NCI-H2171 (cell line): ENCODE measurements at places on chromosomes 6 and 20.
A peak's percentile ranks its signal among the peaks of the same experiment; 100 is the strongest.

- DNase-seq: no peak
Observed at GRCh38 chr6:169140986-169141495, 112.6 kb downstream of the THBS2 start.

GRCh38 chr20:46897328-46897880 is 2.8 kb downstream of the EYA2 start:
- no peak for DNase-seq

DNA sequence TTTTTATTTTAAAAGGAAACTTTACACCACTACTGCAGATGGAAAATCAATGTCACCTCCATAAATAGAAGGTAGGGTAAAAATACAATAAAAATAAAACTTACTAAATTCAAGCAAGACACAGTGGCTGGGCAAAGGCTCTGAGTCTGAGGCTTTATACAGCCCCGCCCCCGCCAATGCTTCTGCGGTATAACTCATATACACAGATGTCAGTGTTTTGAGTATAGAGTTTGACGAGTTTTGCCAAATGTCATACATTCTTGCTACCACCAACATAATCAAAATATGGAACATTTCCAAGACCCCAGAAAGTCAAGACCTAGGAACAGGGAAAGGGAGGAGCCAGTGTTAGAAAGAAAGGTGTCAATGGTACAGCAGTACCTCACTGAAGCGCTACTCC is 12.8 kb downstream of the NFATC2 start:
- no peak for DNase-seq

- no peak for DNase-seq
Observed at GRCh38 chr20:52889225-52889624, 82.9 kb upstream of the TSHZ2 start.

- DNase-seq: no peak
Observed at GRCh38 chr20:49766979-49767521, 45.6 kb upstream of the SLC9A8 start.

DNA sequence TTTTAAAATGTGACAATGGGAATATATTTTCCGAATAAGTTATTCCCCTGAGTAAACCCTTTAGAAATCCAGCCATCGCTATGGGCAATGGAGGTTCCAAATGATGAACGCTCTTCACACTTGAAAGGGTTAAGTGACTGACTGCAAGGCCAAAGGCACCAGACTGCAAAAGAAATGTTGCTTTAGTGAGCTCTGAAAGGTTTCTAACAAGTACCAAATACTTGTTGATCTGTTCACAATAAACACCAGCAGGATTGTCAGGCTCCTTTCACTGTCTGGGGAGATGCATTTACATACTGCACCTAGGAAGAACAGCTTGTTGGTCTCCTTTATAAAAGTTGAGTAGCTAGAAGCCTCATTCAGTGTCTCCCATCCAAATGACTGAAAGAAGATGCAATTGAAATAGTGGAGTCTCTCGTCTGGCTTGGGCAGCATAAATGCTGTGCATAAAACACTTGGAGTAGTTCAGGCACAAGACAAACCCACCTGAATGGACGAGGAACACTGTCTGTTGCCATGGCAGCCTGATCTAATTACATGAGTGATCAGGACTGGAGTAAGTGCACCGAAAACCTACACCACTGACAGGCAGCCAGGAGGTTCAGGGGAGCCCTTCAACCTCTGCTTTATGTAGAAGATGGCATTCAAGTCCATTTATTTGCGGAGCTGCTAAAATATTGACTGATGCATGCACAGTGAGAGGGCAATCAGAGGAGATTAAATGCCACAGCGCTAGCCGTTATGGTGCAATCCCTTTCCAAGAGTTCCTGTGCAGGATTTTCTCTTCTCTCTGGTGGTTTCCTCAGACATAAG is 2.9 kb downstream of the ATXN1 start:
- no peak for DNase-seq

GRCh38 chr6:15513131-15513771 is 149.6 kb downstream of the DTNBP1 start:
- no peak for DNase-seq

DNA sequence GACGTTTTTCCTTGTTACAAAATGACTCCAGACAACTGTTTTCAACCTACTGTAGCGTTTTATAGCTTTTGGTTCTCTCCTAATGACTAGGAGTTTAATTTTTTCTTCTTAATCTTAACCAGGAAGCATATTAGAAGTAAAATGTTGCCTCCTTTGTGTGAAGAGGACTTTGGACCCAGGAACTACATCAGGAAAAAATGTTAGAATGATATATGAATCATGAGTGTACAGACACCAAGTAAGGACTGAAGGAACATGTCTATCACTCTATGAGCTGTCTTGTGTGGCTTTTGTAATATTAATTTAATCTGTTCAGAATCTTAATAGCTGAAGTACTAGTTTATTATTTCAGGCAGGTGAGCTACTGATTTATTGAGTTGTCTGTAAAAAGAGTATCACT is 71.0 kb upstream of the MARCKS start:
- no peak for DNase-seq

- no peak for DNase-seq
Observed at GRCh38 chr6:36544228-36544627, 3.1 kb downstream of the STK38 start.

GRCh38 chr6:146887447-146888077 is 288.8 kb downstream of the ADGB start:
- DNase-seq: no peak

GRCh38 chr6:15260099-15260821 is 14.4 kb downstream of the JARID2 start:
- no peak for DNase-seq

DNA sequence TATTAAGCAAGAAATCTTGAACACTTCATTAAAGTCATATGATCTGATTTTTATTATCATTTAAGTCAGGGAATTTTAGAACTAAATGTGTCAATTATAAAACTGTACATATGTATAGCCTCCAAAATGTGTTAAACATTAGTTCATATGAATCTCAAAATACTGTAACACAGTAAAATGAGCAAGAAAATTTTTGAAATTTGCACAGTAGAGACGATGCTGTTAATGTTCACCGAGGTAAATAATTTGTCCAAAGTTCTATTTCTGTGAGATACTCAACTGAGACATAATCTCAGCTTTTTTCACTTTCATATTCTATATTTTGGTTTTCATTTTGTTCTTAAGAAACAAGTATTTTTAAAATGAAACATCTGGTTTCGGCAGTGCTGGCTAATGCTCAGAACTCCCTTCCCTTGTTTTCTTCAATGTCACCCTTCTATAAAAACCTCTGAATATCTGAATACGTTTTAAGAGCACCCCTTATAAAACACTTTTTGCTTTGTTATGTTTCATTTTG is 353.1 kb downstream of the LAMA2 start:
- no peak for DNase-seq

- no peak for DNase-seq
Observed at GRCh38 chr6:15430931-15431405, 185.1 kb downstream of the JARID2 start.

- DNase-seq: peak; percentile 11
Observed at GRCh38 chr6:37485291-37485702, 14.4 kb downstream of the CCDC167 start.

GRCh38 chr6:36743538-36744303 is 46.1 kb downstream of the RAB44 start:
- DNase-seq: no peak

- peak; percentile 15 for DNase-seq
Observed at GRCh38 chr20:1500496-1500895, 9.3 kb upstream of the SIRPB2 start.

DNA sequence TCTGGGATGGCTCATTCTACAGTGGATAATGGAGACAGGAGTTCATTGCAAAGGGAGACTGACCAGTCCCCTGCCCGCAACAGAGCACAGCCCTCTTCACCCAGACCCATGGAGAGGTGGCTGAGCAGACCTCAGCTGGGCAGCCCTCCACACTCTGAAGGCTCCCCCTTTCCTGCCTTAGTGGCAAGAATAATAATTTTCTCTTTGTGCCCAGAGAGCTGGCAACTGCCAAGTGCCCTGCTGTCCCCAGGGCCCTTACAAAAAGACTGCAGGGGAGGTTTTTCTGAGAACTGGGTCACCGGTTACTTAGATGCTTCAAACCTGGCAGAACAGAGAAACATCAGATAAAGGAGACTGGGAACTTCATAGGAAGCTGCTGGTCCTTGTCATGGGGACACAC is 35.4 kb upstream of the ZNFX1 start:
- DNase-seq: no peak

DNA sequence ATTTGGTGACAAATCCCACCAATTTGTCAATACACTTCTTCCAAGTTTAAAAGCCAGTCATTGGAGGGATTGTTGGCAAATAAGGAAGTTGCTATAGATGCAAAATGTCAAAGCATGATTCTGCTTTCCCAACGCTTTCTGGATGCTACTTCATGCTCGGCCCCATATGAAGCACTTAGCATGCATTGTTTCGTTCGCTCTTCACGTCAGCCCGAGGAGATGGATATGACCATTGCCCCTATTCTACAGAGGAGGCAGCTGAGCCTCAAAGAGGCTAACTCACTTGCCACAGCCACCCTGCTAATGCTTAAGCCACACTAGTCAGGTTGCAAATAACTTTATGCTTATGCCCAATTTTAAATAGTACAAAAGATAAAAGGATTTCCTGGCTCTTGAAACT is 2.8 kb upstream of the NXT1 start:
- DNase-seq: no peak

DNA sequence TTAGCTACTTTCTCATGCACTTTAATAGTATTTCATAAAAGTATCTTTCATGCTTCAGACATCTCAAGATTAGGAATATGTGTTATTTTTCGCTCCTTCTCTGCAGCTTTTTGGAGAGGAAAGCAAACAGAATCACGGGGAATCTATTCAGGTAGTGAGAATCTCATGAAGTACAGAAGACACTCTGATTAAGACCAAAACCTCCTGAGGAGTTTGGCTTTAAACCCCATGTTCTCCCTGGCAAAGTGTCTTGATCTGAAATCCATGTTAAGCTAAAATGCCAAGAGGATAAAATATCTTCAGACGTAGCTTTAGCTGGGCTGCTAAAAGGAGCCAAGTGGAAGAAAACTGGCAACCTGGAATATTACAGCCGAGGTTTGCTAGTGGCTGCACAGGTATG is 149.3 kb downstream of the LRRC1 start:
- DNase-seq: no peak

DNA sequence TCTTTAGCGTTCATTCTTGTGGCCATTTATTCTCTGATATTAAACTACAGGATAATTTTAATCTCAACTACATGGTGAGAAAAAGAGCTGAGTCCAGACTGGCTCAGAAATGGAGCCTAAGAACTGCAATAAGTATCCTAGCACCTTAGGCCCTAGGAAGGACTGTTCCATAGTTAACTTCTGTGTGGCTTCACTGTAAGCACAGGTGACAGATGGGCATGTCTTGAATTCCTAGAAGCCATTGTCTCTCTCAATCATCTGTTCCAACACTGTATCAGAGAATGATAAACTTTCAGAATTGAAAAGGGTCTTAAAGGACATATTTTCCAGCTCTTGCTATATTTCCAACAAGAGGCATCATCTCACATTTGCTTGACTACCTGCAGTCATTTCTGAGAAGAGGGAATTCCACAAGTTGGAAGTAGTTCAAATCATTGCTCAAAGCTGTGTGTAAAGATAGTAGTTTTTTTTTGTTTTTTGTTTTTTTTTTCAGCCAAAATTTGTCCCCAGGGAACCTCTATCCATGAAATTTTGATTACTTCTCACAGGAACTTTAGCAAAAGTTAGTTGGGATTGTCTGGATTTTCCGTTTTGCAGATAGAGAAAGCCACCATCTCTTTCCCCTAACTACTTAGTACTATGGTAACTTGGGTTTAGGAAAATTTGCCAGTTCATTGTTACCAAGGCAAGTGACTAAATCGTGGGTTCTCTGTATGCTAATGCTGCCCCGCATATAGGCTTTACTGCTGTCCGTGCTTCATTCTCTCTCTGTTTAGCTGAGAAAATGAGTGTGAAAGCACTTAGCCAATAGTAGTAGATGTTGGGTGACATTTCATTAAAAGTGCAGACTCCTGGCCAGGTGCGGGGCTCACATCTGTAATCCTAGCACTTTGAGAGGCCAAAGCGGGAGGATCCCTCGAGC is 47.2 kb downstream of the KCNS1 start:
- DNase-seq: no peak

GRCh38 chr6:126955621-126956020 is 162.8 kb upstream of the RSPO3 start:
- no peak for DNase-seq

- no peak for DNase-seq
Observed at GRCh38 chr6:125157725-125158124, 4.2 kb downstream of the TPD52L1 start.

- DNase-seq: no peak
Observed at GRCh38 chr6:75170691-75171560, 34.9 kb downstream of the COL12A1 start.

- DNase-seq: peak; percentile 49
Observed at GRCh38 chr6:152893187-152893586, 89.7 kb downstream of the FBXO5 start.

DNA sequence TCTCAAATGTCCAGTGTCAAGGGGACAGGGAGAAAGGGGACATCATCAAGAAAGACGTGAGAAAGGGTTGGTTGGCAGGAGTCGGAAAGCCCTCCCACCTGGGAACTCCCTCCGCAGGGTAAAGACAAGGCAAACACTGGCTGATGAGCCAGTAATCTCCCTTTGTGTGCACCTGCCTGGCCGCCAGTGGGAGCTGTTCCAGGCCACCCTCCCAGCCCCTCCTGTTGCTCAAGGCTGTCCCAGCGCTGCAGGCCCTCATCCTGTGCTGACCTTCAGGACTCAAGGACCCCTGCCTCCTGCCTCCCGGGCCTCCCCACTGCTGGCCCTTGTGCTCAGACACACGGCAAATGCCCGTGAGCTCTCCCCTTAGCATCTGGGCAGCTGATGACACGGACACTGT is 7.4 kb downstream of the FRMD1 start:
- DNase-seq: no peak

DNA sequence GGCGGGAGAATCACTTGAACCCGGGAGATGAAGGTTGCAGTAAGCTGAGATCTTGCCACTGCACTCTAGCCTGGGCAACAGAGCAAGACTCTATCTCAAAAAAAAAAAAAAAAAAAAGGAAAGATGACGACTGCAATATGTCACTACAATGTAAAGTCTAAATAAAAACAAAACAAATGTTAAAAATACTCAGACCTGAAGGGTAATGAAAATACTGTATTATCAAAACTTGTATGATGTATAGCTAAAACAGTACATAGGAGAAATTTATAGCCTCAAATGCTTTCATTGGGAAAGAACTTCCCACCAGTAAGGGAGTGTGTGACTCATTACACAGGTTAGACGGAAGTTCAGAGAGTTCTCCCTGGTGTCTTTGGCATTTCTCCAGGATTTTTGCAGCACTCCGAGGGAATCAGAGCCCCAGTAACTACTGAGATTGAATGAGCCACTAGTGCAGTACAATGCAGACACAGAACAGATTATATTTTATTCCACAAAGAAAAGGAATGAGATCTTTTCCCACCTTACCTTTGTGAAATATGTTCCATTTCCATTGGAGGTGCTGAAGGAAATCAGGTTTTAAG is 12.5 kb upstream of the RALGAPB start:
- peak; percentile 70 for DNase-seq

DNA sequence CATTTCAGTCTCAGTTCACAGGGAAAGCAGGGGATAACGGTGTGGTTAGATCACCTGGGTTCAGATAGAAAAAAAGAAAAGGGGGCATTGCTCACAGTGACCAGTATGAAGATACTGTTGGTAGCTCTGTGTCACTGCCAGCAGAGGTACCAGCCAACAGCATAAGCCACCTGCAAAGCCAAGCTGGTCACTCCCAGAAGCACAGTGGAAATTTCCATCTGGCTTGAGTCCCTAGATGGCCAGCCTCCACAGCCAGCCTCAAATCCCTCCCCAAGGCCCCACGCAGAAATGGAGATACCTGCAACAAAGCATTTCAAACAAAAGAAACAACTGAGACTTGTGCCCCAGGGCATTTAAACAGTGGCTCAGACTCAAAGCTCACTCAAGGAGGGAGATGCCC is 11.6 kb downstream of the DEFB127 start:
- no peak for DNase-seq

- DNase-seq: no peak
Observed at GRCh38 chr20:48126227-48126740, 341.0 kb upstream of the SULF2 start.
